ENCODE measurements at places on chromosomes 7 and 10. TPM values are rescaled to one million over a fixed set of nuclear protein-coding genes. Genes with fewer than 3 reads are reported as not detected.

- no peak for DNase-seq
- peaks cover 7% of the 10 kb centered on the region for H3K4me1 ChIP-seq
- H3K27ac ChIP-seq, result peak overlapping the region; percentile 75
- no peaks in the 10 kb centered on the region for H3K27me3 ChIP-seq
- no peaks in the 10 kb centered on the region for H3K36me3 ChIP-seq
Observed at GRCh38 chr10:31808258-31809218, 120.1 kb downstream of the ARHGAP12 start.

DNA sequence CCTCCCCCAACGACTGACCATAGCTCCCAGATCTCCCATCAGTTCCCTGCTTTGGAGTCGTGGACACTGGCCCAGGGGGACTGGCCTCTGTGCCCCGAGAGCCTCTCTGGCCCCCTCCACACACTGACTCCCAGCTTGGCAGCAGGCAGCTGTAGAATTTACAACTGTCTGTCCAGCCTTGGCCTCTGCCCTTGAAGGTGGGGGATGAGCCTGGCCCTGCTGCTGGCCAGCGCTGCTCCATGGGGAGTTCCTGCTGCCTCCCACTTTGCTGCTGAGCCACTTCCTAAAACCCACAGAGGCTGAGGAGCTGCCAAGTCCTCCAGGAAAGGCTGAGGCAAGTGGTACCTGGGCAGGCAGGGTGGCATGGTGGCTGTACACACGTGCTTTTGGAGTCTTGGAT lies 147.1 kb downstream of the WDR11 start:
- no peak for DNase-seq
- no peaks in the 10 kb centered on the region for H3K4me1 ChIP-seq
- no peaks in the 10 kb centered on the region for H3K27me3 ChIP-seq
- no peak overlapping the region for H3K27ac ChIP-seq
- no peak overlapping the region for H3K4me3 ChIP-seq

HSPA12A gene
- 10.0 TPM for total RNA-seq

DNA sequence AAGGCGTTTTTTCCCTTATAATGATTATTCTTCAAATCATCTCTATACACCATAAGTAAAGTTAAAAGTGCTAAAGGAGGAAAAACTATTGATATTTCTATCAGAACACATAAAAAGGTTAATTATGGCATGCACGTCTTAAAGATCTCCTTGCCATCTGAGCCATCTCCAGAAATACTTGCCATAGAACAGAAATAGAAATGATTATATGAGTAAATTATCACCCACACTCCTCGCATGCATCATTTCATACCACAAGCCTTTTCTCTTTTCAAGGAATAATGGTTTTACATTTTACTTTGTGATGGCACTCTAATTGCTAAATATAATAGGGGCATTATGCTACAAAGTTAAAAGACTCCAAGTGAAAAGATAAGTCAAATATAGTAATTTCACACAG lies 55.7 kb upstream of the GLCCI1 start:
- no peak overlapping the region for H3K27ac ChIP-seq
- no peaks in the 10 kb centered on the region for H3K27me3 ChIP-seq
- H3K4me1 ChIP-seq, result no peaks in the 10 kb centered on the region
- no peak for DNase-seq
- H3K36me3 ChIP-seq, result no peaks in the 10 kb centered on the region

SNCG gene
- 2.4 TPM for total RNA-seq

- no peaks in the 10 kb centered on the region for H3K36me3 ChIP-seq
- DNase-seq, result no peak
- H3K27me3 ChIP-seq, result no peaks in the 10 kb centered on the region
- no peak overlapping the region for H3K4me3 ChIP-seq
Observed at GRCh38 chr10:31350891-31351290, 31.9 kb downstream of the ZEB1 start.

- no peaks in the 10 kb centered on the region for H3K4me1 ChIP-seq
- H3K27ac ChIP-seq, result no peak overlapping the region
- H3K4me3 ChIP-seq, result no peak overlapping the region
- H3K36me3 ChIP-seq, result no peaks in the 10 kb centered on the region
Observed at GRCh38 chr10:45257600-45257999, 57.8 kb downstream of the OR13A1 start.

DNA sequence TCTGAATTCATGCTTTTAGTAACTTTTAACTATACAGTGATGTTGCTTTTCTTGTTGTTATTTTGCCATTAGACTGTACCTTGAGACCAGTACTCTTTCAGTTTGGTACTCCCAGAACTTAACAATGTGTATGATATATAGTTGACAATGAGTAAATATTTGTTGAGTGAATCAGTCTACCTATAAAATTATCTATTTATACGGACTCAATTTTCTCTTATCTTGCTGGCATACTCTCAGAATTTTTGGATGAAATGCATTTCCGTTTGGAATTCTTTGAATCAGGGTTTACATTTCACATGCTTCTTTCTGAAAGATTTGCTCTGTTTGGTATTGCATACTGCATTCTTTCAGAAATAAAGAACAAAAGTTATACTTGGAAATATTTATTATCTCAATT lies 47.8 kb upstream of the LRRC17 start:
- DNase-seq, result no peak
- no peaks in the 10 kb centered on the region for H3K27me3 ChIP-seq
- H3K36me3 ChIP-seq, result no peaks in the 10 kb centered on the region
- no peak overlapping the region for H3K4me3 ChIP-seq
- no peaks in the 10 kb centered on the region for H3K4me1 ChIP-seq

- H3K4me1 ChIP-seq, result peaks cover 44% of the 10 kb centered on the region
- no peaks in the 10 kb centered on the region for H3K36me3 ChIP-seq
- peak overlapping the region; percentile 81 for H3K27ac ChIP-seq
Observed at GRCh38 chr10:19654576-19654975, 161.7 kb upstream of the PLXDC2 start.

GRCh38 chr10:29731760-29732159 lies 97.0 kb upstream of the SVIL start:
- no peaks in the 10 kb centered on the region for H3K36me3 ChIP-seq
- H3K4me3 ChIP-seq, result no peak overlapping the region

BLNK gene
- 0.36 TPM for total RNA-seq

EPO gene
- not detected for total RNA-seq

- H3K4me1 ChIP-seq, result no peaks in the 10 kb centered on the region
- H3K27ac ChIP-seq, result no peak overlapping the region
- H3K27me3 ChIP-seq, result no peaks in the 10 kb centered on the region
- no peak for DNase-seq
- H3K36me3 ChIP-seq, result no peaks in the 10 kb centered on the region
Observed at GRCh38 chr10:131264110-131264788, 47.3 kb downstream of the TCERG1L start.

- H3K27me3 ChIP-seq, result no peaks in the 10 kb centered on the region
- no peak overlapping the region for H3K27ac ChIP-seq
- H3K4me3 ChIP-seq, result no peak overlapping the region
- DNase-seq, result no peak
Observed at GRCh38 chr10:50480054-50481007, 143.4 kb downstream of the SGMS1 start.

- H3K27ac ChIP-seq, result no peak overlapping the region
- H3K36me3 ChIP-seq, result peaks cover 12% of the 10 kb centered on the region
- H3K4me3 ChIP-seq, result no peak overlapping the region
- DNase-seq, result no peak
- peaks cover 24% of the 10 kb centered on the region for H3K4me1 ChIP-seq
- no peaks in the 10 kb centered on the region for H3K27me3 ChIP-seq
Observed at GRCh38 chr7:131080754-131081153, 246.9 kb upstream of the MKLN1 start.

GRCh38 chr10:12589291-12589690 lies 239.9 kb downstream of the CAMK1D start:
- DNase-seq, result no peak
- H3K36me3 ChIP-seq, result no peaks in the 10 kb centered on the region

DNA sequence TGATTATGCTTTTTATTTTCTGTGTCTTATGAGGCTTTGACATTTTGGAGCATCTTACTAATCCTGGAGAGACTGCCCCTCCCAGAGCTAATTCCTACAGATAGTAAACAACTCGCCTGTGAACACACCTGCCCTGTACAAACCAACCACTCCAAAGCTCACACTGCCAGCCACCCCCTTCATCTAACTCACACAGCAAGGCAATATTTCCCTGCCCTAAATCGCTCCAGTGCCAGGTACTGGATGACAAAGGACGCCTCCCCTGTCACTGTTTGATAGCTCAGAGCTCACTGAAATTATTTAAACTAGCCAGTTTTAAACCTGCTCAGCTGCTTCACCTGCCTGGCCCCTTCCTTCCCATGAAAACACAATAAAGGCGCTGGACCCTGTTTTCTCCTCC lies 535.1 kb upstream of the CELF2 start:
- no peaks in the 10 kb centered on the region for H3K4me1 ChIP-seq
- no peak overlapping the region for H3K27ac ChIP-seq
- H3K36me3 ChIP-seq, result no peaks in the 10 kb centered on the region
- no peak for DNase-seq
- H3K4me3 ChIP-seq, result no peak overlapping the region

DNA sequence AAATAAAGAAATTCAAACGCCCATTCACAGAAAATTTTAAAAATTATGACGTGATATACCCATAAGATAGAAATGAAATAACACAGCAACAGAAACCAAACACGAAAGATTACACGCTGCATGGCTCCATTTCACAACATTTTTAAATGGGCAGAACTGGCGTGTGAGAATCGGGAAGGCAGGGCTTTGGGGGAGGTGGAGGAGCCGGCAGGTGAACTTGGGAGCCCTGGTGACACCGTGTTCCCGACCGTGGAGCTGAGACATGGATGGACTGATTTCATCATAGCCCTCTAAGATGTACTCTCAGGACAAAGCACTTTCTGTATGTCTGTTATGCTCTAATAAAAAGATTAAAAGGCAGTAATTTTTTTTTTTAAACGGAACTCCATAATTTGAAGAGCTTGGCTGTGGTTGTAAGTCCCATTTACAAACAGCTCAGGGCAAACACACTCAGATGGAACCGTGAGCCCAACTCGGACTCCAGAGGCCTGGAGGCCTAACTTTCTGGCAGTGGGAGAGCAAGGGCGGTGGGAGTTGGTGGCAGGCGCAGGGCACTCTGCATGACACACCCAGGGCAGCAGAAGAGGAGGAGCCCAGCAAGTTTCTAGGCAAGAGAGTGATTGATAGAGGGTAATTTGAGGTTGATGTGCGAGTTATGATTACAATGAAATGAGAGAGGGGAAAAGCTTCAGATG lies 203.4 kb downstream of the MAD1L1 start:
- DNase-seq, result peak; percentile 39
- H3K36me3 ChIP-seq, result no peaks in the 10 kb centered on the region
- H3K4me1 ChIP-seq, result no peaks in the 10 kb centered on the region
- no peak overlapping the region for H3K27ac ChIP-seq

PLXDC2 gene
- total RNA-seq, result 86.9 TPM

- H3K27ac ChIP-seq, result no peak overlapping the region
- DNase-seq, result no peak
- H3K27me3 ChIP-seq, result no peaks in the 10 kb centered on the region
- H3K4me1 ChIP-seq, result peaks cover 20% of the 10 kb centered on the region
- H3K4me3 ChIP-seq, result no peak overlapping the region
Observed at GRCh38 chr7:91248996-91249395, 15.2 kb upstream of the FZD1 start.

DNA sequence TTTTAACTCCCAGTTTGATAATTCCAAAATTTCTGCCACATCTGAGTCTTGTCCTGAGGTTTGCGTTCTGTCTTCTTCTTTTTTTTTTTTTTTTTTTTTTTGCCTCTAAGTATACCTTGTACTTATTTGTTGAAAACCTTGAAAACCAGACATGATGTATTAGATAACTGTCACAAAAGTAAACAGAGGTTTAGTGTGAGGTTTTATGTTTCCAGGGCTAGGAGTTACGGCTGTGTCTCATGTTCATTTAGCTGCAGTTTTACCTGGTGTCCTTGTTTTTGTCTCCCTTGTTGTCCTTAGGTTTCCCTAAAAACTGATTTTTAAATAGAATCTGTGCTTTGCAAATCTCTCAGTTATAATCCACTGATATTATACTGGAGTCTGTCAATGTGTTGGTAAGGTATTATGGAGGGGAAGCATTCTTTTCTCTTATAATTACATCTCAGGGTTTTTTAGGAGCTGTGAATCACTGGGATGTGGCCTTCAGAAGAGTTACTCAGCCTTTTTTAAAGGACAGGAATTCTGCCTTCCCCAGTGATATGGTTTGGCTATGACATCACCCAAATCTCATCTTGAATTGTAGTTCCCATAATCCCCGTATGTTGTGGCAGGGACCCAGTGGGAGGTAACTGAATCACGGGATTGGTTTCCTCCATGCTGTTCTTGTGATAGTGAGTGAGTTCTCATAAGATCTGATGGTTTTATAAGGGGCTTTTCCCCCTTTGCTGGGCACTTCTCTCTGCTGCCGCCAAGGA lies 95.0 kb downstream of the CDCA7L start:
- DNase-seq, result peak; percentile 43
- H3K27ac ChIP-seq, result no peak overlapping the region

DNA sequence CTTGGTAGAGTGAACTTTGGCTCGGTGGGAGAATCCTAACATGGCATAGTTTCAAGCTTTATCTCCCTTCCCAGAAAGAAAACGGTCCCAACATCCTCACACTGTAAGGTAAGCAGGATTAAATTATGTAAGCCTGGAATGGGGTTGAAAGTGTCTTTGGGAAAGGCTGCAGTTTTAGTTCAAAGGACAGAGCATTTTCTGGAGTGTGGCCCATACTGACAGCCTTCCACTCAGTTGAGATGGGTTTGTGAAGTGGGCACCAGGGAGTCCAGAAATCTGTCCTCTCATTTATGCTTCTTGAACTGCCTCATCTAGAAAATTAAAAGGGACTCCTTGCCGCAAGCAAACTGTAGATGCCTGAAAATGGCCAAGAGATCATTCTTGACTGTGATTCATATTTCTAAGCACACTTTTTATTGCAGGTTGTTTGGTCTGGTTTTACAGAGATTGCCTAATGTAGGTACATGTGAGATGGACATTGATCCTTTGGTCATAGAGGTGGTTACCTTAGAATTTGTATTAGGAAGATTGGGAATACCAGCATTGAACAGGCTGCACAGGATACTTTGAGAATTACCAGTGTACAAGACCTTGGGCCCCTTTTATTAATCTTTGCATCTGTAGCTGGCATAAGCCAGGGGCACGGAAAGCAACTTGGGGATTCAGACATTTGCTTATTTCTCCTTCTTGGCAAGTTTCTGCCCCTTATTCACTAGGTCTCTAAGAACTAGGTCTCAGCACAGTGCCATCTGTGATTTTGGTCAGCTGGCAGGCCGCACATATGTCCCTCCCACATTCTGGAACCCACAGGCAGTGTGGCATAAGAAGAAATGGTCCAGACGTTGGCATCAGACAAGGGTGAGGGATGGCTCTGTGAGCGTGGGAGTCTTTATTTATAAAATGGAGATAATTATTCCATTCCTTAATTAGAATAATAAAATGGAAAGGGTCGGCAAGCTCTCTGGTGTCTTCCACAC lies 125.9 kb downstream of the GLCCI1 start:
- no peak overlapping the region for H3K27ac ChIP-seq
- DNase-seq, result no peak
- no peaks in the 10 kb centered on the region for H3K27me3 ChIP-seq
- H3K4me3 ChIP-seq, result no peak overlapping the region

DNA sequence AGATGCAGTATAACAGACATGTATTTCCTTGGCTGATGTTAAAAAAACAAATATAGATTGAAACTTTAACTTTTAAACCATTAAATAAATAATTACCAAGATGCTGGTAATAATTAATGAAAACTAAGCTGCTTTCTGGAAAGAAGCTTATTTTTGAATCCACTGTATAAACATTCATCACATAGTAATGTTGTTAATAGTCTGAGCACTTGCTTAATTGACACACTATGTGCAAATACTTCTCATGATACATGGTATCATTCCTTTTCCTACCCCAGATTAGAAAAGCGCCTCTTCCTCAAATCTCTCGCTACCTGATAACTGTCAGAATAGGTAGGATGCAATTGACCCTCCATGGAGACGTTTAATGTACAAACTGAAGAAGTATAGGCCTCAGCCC lies 15.0 kb upstream of the COL28A1 start:
- H3K36me3 ChIP-seq, result no peaks in the 10 kb centered on the region
- no peaks in the 10 kb centered on the region for H3K27me3 ChIP-seq
- DNase-seq, result no peak
- H3K27ac ChIP-seq, result no peak overlapping the region
